T-helper 22 cell (primary cell): ENCODE measurements at places on chromosomes 1 and 21.

DNA sequence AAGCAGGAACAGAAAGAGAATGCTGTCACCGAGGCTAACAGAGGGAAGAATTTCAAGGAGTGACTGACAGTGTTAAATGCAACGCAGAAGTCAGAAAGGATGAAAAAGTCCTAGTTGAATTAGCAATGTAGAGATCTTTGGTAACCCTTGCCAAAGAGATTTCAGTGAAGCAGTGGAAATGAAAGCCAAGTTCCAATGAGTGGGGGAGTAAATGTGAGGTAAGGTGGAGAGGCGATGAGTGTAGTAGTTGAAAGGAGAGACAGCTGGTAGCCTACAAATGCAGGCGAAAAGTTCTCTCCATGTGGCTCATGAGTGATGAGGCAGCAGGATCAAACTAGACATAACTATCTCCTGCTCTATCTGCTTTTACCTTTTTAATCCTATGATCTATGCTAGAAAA, 74.6 kb upstream of the IPO9 start:
- no peak for DNase-seq

DNA sequence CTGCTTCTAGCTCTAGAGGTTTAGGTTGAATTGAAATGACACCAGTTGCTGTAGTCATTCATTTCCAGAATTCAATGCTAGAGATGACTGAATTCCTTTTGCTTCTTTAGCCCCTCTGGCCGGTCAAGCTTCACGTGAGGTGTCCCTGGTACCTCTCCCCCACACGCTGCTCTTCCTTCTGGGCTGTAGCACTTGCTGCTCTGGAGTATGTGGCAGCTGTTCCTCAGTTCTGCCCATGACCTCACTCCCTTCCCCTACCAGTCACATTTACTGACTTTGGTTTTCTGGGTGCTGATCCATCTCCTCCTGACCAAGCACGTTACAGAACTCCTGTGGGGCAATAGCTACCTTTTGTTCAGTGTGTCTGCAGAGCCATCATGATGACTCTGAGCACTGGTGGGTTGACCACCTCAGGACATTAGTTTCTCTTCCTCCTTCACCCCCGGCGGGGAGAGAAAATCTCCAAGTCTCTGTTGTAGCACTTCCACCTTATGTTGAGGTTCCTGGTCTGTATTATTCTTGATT, 128.1 kb downstream of the HHAT start:
- no peak for DNase-seq

GRCh38 chr1:193103759-193104501, 1.3 kb downstream of the GLRX2 start:
- DNase-seq = no peak

GRCh38 chr1:184635347-184635979, 119.2 kb downstream of the EDEM3 start:
- DNase-seq = no peak
